Suppressor macrophage (primary cell): ENCODE measurements at places on chromosomes 3 and 15.

DNA sequence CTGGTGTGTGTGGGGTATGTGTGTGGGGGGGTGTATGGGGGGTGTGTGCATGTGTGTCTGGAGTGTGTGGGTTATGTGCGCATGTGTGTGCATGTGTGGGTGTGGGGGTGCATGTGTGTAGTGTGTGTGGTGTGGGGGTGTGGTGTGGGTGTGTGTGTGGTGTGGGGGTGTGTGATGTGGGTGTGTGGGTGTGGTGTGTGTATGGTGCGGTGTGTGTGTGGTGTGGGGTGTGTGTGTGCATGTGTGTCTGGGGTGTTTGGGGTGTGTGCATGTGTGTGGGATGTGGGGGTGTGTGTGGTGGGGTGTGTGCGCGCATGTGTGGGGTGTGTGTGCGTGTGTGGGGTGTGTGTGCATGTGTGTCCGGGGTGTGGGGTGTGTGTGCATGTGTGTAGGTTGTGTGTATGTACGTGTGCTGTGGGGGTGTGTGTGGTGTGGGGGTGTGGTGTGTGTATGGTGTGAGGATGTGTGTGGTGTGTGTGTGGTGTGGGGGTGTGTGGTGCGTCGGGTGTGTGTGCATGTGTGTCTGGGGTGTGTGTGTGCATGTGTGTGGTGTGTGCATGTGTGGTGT, 6.2 kb upstream of the OCA2 start:
- DNase-seq = no peak

GRCh38 chr3:13012221-13012691, 61.0 kb downstream of the IQSEC1 start:
- DNase-seq = peak; percentile 98

DNA sequence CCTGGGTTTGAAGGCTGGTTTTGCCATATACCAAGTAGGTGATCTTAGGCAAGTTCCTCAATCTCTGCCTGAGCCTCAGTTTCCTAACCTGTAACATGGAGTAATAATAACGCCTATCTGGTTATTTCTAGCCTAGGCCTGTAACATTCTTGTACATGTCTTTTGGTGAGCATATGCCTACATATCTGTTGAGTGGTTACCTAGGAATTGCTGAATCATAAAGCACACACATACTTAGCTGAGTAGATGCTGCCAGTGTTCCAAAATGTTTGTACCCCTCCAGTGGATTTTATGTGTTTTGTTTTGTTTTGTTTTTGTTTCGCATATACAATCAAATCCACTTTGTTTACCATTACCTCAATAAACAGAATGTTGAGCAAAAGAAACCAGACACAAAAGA, 17.4 kb upstream of the MFGE8 start:
- no peak for DNase-seq

- no peak for DNase-seq
These were observed 365.6 kb downstream of the TIGIT start for GRCh38 chr3:114659109-114660061.

GRCh38 chr15:95918525-95918924, 412.0 kb upstream of the NR2F2 start:
- DNase-seq = no peak

DNA sequence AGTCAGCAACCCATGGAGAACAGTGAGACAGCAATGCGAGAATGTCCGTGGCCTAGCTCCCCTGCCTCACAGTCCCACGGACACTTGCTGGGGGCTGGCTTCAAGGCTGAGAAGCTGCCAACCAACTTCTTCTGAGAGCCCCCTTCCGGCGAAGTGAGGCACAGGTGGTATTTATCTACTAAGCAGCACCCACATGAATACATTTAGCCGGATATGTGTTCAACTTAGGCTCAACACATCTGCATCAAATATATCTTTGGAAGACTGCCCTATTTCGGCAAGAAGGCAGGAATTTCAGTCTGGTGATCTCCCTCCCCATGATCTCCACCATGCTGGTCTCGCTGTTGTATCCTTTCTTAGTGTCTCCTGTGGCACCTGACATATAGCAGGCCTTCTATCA, 340.9 kb upstream of the NR2E3 start:
- no peak for DNase-seq

- no peak for DNase-seq
These were observed 748.7 kb upstream of the GOLIM4 start for GRCh38 chr3:168844472-168844871.

- DNase-seq = no peak
These were observed 12.9 kb upstream of the DCBLD2 start for GRCh38 chr3:98914210-98915080.

DNA sequence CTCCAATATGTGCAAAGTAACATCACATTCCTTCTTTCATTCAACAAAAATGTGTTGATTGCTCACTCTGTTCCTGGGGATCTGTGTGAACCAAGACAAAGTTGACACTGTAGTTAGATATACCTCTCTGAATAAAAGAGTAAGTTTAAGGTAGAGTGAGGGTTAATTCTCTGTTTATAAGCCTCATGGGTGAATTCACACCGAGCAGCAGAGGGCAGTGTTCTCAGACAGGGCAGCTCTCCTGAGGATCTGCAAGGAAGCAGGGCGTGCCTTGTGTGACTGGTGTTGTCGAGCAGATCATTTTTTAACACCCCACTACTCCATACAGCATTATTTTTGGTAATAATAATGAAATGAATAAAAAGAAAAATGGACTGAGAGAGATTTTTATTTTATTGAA, 34.4 kb downstream of the PAQR9 start:
- DNase-seq = peak; percentile 79

GRCh38 chr15:31157644-31158069, 56.1 kb upstream of the TRPM1 start:
- no peak for DNase-seq

DNA sequence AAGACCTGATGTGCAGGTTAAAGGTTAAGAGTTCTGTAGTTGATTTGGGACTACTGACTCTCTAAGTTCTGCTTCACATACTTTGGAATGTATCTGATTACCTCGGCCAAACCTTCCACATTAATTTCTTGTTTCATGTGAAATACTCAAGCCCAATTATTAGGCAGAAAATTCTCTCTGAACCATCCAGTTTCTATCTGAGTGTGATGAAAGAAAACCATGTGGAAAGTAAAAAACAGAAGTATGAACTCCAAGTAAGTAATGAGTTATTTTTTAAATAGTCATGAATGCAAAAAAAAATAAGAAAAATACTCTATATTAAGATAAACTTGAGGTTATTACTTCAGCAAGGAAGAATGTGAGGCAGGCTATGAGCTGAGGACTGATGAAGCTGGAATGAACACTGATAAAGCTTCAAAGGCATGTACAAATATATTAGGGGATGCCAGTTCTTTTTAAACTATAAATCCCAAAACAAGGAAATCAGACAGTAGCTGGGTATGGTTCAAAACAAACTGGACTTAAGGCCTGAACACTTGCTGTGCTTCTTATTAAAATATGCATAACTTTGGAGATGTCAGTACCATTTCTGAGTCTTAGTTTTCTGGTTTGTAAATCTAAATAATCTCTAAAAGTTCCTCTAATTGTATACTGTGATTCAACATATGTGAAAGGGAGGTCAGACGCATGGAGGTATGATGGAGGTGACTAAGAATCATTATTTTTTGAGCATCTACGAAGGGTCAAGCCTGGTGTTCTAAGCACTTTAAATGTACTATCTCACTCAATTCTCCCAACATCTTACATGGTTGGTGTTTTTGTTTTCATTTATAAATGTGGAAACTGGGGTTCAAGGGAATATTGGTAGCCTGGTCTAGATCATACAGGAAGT, 59.6 kb downstream of the COL6A6 start:
- DNase-seq = no peak

- DNase-seq = no peak
These were observed at the start of gene CYP8B1 for GRCh38 chr3:42875325-42876151. CYP8B1 (minus strand) TSS chr3:42875879; CDS start chr3:42875816, 63 bp downstream.

DNA sequence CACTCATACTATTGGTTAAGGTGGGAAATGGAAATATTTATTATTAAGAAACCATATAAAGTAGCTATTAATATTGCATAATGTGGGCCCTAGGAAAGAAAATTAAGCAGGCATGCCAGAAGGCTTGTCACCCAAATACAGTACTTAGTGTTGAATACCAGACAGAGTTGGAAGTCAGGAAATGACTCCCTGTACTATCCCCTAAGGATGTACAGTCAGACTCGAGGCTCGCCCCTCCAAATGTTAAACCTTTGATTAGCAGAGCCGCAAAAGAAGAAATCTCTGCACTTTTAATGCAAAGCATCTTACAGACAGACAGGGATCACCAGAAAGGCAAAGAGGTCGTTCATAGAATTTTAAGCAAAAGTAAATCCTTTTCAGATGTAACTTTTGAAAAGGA, 11.3 kb upstream of the RBSN start:
- DNase-seq = no peak

- no peak for DNase-seq
These were observed 348.7 kb upstream of the EPHA3 start for GRCh38 chr3:88758676-88759075.

DNA sequence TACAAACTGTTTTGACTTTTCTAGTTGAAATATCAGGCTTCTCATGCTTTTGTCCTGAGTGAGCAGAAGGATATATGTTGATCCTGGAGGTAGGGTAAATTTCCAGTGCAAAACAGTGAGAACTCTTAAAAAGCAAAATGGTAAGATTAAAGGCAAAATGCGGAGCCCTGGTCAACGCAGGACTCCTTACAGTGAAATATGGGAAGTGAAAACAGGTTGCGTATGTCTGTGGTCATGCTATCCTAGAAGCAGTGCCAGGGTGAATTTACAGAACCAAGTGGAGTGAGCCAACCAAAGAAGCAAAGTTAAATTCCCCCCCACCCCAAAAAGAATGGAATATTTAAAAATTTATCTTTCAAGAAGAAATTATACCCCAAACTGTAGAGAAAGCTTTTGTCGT, 256.4 kb downstream of the NR2F2 start:
- peak; percentile 88 for DNase-seq

DNA sequence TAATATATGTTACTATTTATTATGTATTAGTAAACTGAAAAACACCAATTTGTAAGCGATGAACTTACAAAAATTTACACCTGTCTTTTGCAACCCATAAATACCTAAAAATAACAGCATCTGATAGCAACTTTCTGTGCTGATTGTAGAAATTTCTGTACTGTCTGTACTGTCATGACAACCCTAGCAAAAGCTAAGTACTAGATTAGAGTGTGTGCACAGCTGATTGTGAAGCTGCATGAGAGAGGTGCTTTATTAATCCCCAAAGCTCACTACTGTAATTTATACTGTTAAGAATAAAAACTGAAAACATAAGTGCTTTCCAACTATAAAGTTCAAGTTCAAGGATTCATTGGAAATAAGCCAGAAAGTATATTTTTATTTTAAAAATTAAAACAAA, 815 bp downstream of the BCL2A1 start:
- peak; percentile 28 for DNase-seq

- no peak for DNase-seq
These were observed 105.8 kb upstream of the GAP43 start for GRCh38 chr3:115517457-115518050.

- no peak for DNase-seq
These were observed 513.9 kb downstream of the NLGN1 start for GRCh38 chr3:173911446-173911845.

DNA sequence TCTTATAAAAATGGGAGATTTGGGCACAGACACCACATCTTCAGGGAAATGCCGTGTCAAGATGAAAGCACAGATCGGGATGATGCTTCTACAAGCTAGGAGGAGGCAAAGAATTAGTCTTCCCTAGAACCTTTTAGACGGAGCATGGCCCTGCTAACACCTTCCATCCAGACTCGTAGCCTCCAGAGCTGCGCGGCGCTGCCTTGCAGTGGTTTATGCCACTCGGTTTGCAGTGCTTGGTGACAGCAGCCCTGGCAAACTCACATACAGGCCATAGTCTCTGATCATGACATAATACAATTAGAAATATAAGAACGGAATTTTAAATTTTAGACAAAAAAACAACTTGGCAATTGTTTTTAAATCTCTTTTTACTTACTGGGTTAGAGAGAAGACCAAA, 37.1 kb upstream of the SLC41A3 start:
- DNase-seq = no peak

DNA sequence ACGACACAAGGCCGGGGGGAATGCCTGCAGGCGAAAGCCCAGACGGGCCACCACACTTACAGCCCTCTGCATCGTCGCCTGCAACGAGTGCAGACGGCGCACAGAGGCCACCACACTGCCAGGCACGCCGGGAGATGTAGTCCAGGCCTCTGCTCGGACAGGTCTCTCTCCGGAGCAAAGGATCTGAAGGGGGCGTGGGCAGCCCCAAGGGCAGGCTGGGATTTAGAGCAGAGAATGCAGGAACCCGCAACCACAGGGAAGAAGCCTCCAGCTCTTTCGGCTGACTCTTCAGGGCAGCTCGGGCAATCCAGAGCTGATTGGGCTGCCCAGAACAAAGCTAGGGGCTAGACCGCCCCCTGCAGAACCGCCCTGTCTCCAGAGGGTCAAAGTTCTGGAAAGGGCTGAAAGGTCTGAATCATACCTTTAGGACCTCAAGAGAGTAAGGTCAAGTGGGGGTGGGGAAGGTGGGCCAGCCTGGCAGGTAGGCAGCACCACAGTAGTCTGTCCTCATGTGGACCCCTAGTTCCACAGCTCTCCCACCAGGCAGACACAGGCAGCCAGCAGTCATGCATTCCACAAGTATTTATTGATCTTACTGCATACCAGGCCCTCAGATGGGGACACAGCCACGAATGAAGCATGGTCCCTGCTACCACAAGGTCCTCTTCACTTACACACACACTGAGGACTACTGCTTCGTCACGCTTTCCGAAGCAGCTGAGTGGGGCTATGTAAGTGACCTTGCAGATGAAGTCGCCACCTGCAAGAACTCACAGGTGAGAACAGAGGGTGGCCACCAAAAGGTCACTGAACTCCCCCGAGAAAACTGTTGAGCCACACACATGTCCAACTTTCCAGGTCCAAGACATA, at the start of gene AMT:
AMT (minus strand) TSS at position 95 of the 870 bp plus-strand sequence; CDS start at position 72, 23 bp downstream.
- peak; percentile 43 for DNase-seq

DNA sequence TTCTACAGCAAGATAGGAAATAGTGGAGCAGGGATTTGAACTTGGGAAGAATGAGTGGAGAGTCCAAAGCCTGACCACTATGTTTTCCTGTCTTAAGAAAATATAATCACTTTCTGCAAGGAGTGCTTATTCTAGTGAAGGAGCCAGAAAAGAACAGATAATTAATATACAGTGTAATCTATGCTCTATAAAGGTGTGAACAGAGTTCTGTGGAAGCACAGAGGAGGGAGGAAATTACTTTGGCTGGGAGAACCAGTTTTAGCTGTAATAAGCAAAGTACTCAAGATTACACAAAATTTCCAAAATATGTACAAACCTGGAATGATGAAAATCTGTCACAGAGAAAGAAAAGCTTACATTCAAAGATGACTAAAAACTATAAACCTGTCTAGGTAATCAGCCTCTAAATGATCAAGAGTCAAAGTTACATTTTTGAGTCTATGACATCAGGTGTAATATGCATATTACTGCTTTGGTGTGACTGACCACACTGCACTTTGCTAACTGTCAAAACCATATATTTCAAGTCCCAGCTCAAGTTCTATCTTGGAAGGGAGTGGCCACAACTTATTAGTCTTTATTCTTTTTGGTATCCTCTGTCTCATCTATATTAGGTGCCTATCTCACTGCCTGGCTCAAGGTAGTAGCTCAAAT, 40.7 kb upstream of the MB21D2 start:
- DNase-seq = no peak

- no peak for DNase-seq
These were observed 133.0 kb upstream of the CADM2 start for GRCh38 chr3:84825817-84826216.
